ENCODE measurements at places on chromosomes 13 and 19.

DNA sequence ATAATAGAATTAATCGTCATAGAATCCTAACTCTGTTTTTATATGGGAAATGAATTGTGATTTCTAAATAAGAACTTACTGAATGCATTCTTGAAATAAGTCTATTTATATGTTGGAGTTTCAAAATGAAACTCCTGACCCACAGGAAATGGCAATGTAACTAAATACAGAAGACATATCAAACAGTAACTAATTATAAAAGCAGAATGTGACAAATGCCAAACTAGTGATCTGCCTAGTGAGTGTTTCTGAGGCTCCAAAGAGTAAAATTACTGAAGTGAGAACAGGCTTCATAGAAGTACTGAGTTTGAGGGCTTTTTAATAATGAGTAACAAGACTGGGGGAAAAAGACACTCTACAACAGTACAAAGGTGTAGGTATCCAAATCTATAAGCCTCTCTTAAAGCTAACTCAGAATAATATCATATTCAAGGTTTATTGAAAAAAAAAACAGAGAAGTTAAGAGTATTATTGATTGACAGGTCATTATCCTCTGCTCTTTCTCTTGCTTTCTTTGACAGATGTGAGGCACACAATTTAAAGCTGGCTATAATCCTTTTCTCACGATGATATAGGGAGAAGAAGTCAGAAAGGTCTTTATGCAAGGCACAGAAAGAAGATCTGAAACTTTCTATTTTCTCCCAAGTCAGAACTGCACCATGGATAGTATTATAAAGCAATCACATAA, 17.4 kb upstream of the ATXN8OS start:
- DNase-seq: no peak

DNA sequence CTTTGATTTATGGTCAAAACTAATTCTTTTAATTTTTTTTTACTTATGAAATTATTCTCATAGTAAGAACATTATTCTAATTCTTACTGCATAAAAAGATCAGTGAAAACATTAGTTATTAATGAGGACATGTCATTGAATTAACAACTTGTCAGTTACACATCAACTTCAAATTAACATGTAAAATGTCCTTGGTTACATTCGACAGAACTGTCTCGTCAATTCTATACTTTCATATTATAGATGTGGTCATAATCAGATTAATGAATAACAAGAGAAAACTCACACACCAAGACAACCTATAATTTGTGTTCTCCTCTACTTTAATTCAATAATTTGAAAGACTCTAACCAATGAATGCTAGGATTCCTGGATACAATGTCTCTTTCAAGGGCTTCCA, 66.7 kb downstream of the KATNAL1 start:
- DNase-seq: no peak

GRCh38 chr19:51471527-51471926, 6.8 kb upstream of the CEACAM18 start:
- DNase-seq: no peak

DNA sequence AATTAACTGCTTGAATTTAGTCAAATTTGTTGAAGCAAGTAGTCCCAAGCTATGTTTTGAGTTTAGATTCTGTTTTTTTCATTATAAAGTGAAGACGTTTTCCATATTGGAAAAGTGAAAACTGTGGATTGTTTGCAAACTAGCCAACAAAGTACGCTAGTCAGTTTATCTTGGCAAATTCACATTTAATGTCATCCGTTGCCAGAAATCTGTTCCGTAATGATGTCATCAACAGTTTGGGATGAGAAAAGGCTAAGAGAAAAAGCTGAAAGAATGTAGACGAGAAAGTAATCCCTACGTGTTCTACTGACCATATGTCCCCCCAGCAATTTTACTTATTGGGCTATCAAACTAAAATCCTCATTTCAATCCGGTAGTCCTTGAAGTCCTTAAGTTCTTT, 419.6 kb downstream of the GPC6 start:
- DNase-seq: no peak

DNA sequence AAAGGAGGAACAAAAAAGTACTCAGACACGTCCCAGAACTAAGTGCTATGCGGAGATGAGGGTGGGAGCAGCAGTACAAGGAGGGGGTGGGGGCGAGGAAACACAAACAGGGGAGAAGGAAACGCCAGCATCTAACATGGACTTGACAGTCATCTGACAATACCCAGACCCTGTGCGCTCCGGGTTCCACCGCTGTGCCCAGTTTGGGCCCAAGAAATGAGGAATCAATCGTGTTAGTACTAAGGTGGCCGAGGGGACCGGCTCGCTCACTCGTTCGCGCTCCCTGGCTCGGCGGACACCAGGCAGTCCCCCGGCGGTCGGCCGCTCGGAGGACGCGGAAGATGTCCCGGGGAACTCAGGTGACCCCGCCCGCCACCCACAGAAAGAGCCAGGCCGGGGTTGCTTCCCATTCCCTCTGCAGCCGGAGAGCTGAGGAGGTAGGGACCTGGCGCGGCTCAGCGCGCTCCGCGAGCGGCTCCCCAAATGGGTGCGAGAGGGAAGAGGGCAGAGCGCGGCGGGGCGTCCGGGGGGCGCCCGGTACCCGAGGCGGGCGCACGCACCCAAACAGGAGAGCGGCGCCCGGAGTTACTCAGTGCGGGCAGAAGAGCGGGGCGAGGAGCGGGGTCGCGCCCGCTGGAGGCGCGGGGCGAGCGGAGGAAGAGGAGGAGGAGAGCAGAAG, 616 bp downstream of the TSHZ3 start:
- DNase-seq: no peak

GRCh38 chr19:13825489-13826441, 30.5 kb downstream of the ZSWIM4 start:
- DNase-seq: no peak

DNA sequence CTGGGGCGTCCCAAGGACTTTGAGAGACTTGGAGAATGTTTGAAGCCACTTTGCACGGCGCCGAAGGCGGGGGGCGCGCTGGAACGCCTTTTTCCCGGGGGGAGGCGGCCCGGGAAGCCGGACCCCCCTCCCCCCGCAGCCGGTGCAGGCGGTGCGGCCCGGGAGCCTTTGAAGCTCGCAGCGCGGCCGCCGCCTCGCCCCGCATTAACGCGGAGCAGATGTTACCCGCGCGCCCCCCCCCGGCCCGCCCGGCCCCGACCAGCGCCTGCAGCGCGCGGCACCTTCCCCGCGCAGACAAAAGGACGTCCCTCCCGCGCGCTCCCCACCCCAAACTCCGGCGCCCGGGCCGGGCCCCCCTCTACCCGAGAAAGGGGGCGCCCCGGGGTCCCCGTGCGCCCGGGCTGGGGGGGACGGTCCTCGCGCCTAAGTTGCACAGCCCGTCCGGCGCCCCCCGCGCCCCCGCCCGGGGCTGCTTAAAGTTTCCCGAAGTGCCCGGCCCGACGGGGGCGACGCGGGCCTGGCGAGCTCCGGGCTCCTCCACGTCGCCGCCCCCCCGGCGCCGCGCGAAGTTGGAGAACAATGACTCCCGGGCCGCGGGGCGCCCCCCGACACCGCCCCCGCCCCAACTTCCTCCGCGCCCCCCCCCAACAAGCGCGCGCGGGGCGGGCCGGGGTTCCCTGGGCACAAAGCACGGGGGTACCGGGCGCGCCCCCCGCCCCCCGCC, 685 bp downstream of the TCF3 start:
- DNase-seq: peak; percentile 47

- no peak for DNase-seq
Observed at GRCh38 chr13:23615395-23616081, 45.3 kb downstream of the TNFRSF19 start.

- DNase-seq: no peak
Observed at GRCh38 chr13:43802511-43802910, 15.7 kb upstream of the ENOX1 start.

GRCh38 chr13:114264886-114265611, 16.4 kb upstream of the UPF3A start:
- DNase-seq: no peak

GRCh38 chr19:38640368-38640767, 7.1 kb upstream of the ACTN4 start:
- no peak for DNase-seq
